ENCODE measurements at places on chromosomes 4 and X.

GRCh38 chr4:95462921-95463320, 85.9 kb downstream of the UNC5C start:
- no peak for DNase-seq

DNA sequence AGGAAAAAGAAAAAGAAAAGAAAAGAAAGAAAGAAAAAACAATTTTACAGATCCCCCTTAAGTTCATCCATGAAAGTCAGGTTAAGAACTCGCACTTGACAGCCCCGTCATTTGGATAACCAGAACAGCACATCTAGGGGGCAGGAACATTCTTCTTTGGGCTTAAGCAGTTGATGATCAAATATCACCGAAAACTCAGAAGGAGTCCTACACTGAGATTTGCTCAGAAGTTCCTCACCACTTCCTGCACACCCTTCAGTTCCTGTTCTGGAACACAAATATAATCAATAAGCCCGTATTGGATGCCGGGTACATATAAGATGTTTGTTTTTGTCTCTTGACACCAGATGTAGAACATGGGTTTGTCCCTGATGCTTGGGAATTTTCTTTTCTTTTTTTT, 14.7 kb downstream of the NLGN3 start:
- no peak for DNase-seq

GRCh38 chr4:744212-744841, 38.7 kb downstream of the PCGF3 start:
- DNase-seq, result no peak

GRCh38 chrX:39592776-39593175, 505.0 kb downstream of the BCOR start:
- DNase-seq, result no peak

GRCh38 chr4:10128761-10129160, 12.2 kb upstream of the WDR1 start:
- DNase-seq, result no peak

DNA sequence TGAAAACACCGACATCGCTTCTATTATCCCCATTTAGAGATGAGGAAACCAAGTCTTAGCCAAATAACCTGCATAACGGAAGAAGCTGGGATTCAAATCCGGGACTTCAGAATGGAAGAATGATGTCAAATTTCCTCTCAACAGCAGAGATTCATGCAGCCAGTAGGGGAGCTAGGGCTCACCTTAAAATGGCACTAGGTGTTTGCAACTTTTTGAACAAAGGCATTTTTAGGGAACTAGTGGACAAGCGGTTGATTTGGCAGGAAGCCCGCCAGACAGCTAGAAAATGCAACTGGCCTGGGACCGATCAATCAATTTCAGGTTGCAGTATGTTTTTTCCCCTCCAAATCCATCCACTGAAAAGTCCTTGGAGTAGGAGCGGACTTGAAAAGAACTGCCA, 224.2 kb downstream of the PTTG2 start:
- no peak for DNase-seq

DNA sequence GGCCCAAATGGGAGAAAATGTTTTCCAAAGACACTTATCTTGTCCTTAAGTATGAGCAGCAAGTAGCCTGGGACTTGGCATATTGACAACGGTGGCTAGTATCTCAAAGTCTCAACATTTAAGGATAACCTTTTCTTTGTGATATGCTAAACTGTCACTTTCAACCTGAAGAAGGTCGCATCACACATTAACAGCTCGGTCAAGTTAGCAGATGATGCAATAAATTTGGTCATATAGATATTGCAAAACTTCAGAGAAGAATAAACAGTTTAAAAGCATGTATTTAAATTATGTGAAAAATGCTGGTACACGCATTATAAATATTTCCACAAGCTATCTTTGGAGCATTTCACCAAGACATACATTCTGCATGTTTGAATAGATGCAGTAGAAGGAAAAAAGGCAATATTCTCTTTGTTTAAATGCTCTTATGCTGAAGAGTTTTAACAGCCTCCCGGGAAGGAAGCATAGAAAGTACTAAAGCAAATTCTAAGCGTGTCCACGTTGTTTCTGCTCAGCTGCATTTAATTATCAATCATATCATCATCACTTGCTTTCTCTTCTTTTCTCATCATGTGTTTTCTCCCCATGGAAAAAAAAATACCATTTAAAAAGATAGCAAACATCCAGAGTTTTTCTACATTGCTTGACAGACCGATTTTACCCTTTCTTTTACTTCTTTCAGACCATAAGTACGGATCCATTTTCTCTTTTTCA, 24.2 kb downstream of the ARHGAP6 start:
- DNase-seq, result no peak

DNA sequence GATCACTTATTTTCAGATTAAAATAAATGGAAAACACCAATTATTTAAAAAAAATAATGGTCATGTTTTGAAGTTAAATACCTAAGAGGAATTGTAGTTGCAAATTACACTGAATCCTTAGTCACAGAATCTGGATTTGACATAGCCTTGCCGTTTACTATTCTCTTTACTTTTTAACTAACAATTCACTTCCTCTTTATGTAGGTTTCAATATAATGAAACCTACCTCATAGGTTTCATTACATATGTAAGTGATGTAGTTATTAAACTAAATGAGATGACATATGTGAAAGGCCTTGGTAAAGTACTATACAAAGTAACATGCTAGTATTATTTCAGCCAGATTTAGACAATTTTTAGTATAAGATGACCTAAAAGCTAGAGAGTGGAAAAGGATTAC, 6.5 kb downstream of the SPP1 start:
- DNase-seq, result no peak

DNA sequence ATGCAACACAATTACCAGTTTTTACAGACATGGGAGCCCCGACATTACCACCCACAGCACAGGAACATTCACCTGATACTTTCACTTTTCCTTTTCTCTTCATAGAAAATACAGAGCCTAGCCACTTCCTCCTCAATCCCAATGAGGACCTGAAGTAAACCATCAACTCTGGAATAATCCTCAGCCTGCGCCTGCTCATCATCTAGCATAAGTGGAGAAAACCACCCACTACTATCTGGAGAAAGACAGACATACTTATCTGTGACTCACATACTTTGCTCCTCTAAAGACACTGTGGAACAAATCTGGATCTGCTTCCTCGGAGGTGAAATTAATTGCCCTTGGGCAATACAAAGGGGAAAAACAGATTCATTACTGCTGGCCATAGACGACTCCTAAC, 47.8 kb downstream of the ZCCHC13 start:
- no peak for DNase-seq

GRCh38 chr4:88878642-88879041, 178.3 kb downstream of the FAM13A start:
- no peak for DNase-seq

GRCh38 chr4:6772223-6772928, 10.2 kb upstream of the KIAA0232 start:
- DNase-seq, result no peak

DNA sequence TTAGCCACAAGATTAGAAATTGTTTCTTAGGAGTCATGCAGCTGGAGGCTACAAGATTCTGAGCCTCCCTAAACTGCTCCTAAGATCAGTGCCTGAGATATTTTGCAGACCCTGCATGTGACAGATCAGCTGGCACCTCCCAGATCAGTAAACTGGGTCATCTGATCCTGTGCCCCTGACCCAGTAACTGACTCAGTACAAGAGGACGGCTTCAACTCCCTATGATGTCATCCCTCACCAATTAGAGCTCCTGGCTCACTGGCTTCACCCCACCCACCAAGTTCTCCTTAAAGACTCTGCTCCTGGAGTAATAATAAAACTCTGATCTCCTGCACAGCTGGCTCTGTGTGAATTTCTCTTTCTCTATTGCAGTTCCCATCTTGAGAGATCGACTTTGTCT, 45.4 kb upstream of the PNPLA4 start:
- no peak for DNase-seq

DNA sequence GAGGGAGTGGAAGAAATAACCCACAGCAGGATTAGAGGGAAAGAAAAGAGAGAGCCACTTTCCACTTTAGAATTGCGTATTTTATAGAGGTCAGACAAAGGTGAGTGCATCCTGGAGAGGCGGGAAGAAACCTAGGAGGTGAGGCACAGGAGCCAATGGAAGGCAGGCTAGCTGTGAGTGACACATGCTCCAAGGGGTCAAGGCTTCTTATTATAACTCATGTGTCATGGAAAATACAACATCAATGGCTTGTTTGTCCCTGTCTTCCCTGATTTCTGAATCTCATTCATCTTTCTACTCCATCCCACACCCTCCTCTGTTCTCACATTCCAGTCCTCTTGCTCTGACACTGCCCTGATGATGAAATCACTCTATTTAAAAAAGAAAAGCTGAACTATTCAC, 14.4 kb downstream of the ANXA3 start:
- DNase-seq, result no peak

- no peak for DNase-seq
These were observed 73.5 kb downstream of the WDR19 start for GRCh38 chr4:39255871-39256270.

- no peak for DNase-seq
These were observed 7.5 kb downstream of the FRYL start for GRCh38 chr4:48772556-48772955.

GRCh38 chrX:53288189-53288588, 6.8 kb upstream of the IQSEC2 start:
- no peak for DNase-seq

DNA sequence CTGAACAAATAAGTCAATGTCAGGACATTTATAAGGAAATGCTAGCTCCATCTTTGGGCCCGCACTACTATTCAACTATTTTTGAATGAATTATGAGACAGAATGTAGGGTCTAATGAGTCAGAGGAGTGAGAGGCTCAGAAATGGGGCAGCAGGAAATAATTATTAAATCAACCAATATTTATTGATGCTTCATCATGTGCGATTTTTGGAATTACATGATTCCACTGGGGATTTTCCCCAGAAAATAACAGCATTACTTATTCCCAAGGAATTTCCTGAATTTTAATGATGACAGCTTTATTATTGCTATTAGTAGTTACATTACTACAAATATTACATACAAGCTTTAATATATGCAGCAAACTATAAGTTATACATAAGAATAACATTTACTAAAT, 49.3 kb upstream of the PHF8 start:
- no peak for DNase-seq

DNA sequence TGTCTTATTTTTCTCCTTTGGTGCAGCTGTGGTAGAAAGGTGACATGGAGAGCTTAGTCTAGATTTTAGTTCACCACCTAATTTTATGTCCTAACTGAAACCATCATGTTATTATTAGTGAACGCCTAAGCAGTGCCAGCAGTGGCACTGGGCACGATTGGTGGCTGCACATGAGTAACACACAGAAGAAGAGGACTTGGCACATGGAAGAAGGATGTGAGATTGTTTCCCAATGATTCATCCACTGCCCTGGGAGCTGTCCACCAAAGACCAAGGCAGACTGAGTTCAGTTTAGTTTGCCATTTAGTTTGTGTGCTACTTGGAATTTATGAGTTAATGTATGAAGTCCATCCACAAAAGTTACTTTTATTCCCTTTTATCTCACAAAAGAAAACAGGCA, 68.1 kb upstream of the NAP1L5 start:
- DNase-seq, result no peak

DNA sequence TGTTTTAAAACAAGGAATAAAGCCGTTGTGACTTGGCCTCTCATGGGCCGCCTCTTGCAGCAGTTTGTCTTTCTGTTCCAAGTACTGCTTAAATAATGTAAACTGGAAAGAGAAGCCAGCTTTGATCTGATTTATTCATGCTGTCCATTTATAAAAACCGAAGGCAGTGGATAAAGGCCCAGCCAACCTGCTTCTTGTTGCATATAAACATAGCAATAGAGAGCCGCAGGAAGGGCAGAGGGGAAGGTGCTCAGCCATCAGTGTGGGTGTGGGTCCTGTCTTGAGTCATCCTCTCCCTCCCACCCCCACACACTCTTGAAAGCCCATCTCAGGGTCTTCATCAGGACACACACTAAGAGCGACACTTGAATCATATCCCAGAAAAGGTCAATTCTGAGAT, 187.9 kb upstream of the FAM9B start:
- no peak for DNase-seq

DNA sequence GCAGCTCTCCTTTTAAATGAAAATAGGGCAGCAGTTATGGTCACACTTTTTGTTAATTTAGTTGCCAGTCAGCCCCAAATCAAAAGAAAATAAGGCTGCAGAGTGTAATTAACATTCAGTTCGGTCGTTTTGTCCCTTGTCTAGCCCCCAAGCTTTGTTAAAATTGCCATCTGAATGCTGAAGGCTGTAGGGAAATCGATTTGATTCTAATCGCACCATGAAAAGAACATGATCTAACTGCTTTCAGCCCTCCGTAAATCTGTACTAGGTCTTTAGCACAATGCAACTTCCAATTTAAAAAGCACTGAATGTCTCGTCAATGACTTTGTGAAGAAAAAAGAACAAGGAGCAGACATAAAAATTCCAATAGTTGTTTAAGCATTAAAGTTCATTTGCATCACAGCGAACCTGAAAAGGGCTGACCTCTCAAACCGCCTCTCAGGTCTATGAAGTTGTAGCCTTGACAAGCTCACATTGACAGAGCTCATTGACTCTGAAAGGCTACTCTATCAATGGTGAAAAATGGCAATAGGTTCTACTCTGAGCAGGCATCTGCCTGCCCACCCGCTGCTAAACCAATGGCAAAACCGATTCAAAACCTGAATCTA, 48.9 kb downstream of the CHIC2 start:
- no peak for DNase-seq

DNA sequence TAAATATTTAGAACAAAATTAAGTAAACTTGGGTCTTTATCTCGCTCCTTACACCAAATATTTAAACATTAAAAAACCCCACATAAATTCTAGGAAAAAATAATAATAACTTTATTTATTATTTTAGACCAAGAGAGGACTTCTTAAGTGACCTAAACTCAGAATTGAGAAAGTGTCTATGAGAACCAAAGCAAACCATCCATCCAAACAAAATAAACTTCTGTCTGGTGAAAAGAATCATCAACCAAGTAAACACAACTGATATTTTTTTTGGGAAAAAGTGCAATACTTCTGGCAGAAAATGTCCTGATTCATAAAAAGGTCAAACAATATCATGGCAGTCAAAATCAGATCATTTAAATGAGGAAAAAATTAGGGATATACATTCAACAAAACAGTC, 533.0 kb downstream of the SPRY1 start:
- DNase-seq, result no peak

DNA sequence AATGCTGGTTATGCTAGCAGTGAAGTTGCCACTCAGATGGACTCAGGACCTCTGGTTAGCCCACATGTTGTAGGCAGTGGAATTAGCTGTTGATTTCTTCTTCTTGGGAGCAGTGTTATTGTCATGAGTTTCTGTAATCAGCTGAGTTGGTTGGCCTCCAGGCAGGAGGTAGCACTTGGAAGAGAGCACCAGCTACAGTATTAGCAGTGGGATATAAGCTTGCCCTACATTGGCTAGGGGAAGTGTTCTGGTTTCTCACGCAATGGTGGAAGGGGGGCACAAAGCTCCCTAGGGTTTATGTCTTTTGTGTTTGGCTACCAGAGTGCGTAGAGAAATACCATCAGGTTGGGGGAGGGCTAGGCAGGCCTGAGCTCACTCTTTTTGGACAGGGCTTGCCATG, 34.0 kb upstream of the UCP1 start:
- no peak for DNase-seq

GRCh38 chr4:51853027-51853682, 10.2 kb downstream of the DCUN1D4 start:
- DNase-seq, result no peak

GRCh38 chr4:36332023-36332781, 50.8 kb downstream of the DTHD1 start:
- DNase-seq, result no peak

Measured in stimulated activated naive CD4-positive, alpha-beta T cell treated with Interleukin-2 at 50 U/mL for 16 hours (primary cell).